ENCODE measurements at places on chromosomes 3 and 15.

DNA sequence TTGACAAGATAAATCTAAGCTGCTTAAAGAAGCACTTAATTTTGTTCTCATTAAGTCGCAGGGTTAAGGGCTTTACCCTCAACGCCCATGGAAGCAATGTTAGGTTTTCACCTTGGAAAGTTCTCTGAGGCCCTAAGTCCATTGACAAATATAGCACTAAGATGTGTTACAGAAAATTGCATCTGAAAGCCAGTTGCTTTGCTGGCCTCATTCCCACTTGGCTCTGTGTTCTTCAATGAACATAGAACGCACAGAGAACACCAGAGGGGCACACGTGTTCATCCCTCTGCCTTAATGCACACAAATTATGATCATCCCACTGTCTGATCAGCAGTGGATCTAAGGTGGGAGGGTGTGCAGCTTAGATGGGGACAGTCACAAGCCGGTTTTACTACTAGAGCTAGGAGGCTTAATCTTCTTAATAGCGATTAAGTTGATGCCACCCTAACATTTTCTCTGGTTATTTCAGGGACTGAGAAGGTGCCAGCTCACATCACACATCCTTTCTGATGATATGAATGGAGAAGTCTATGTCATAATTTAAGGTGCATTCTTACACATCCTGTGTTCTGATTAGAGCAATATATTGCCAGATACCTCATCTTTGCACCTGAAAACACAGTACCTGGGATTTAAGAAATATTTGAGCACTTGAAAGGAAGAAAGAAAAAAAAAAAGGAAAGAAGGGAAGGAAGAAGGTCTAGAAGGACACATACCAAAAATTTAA is 224.4 kb upstream of the ICE2 start:
- DNase-seq, result no peak

- no peak for DNase-seq
Observed at GRCh38 chr3:150106740-150107428, 136.2 kb upstream of the PFN2 start.

DNA sequence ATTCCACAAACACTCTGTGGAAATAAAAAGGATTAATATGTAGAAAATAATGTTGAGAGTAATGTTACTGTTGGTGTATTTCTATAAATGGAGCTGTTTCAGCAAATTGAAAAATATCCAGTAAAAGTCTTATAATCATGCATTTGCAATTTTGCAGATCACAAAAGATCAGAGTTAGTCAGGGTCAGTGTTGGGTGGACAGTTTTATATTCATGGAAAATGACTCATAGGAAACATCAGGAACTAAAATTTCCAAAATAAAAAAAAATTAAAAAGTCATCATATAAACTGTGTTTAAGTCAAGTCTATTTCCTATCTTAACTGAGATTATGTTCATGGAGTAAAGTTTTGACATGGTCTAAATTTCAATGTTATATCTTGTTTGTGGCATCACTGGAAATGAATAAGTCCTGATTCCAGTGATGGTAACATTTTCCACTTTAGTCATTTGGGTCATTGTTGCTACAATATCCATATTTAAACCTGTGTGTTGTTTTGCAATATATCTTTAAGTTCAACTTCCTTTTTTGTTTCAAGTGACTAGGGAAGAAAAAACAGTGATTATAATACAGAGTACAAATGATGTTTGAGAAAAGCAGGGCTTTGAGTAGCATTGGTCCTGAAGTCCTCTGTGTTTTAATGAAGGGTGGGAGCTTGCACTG is 37.8 kb downstream of the MITF start:
- no peak for DNase-seq

DNA sequence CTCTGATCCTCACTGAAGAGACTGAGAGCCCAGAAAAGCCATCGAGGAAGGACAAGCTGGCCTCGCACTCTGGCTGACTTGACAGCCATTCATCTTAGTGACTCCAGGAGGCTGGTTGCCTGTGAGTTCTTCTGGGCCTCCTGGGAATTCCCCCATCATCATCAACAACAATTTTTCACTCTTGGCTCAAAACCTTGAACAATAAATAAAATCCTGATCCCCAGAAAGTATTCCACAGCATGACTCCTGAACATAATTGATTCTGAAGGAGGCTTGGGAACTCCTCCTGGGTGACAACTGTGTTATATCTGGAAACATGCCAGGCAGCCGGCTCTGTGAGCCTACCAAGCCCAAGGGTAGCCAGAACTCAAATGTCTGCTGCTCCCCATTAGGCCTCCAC is 188.6 kb downstream of the SHQ1 start:
- DNase-seq, result no peak

DNA sequence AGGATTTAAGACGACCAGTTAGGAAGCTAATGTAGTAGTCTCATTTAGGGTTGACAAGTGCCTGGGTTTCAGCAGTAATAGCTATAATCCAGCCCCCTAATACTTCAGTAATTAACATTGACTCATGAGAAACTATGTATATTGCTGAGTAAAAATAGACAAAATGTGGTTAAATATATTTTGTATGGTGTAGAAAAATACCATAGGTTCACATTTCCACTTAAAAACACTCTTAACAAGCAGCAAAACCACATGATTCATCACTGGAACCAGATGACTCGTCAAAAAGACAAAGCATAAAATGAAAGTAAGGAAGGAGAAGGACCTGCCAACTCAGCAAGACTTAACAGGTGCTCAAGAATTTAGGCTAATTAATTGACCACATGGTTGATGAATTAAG is 288.9 kb downstream of the EFHB start:
- peak; percentile 69 for DNase-seq

DNA sequence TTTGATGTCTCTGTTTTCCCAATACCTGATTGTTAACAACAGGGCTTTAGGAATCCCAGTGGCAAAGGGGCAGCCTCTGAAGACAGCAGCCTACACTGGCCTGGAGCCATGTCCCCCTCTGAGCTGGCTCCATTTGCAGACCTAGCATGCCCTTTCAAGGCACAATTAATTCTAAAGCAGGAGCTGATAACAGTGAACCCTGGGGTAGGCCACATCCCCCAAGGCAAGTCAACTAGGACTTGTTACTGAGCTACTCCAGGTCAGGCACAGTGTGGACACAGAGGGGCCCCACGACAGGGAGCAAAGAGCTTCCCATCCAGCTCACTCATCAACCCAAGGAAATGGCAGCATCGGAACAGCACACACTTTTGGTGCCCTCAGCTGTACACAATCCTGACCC is 51.9 kb downstream of the SPSB4 start:
- DNase-seq, result no peak

DNA sequence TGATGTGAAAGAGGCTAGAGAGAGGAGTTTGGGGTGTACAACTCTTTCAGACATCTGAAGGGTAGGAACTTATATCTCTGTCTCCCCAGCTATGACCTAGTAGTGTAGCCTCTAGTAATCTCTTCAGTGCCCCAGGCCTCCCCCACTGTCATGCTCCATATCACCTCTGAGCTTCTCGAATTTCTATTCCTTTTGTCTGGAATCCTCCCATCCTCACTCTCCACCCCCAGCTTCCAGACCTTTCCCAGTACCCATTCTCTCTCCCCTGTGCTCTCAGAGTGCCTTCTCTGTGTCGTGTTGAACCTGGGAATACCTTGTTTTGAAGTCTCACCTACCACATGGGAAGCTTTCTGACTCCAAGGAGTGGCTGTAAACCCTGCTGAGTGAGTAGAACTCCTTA is 3.6 kb upstream of the RBPMS2 start:
- DNase-seq, result no peak

- DNase-seq, result no peak
Observed at GRCh38 chr3:142896201-142896755, 7.4 kb upstream of the PCOLCE2 start.

DNA sequence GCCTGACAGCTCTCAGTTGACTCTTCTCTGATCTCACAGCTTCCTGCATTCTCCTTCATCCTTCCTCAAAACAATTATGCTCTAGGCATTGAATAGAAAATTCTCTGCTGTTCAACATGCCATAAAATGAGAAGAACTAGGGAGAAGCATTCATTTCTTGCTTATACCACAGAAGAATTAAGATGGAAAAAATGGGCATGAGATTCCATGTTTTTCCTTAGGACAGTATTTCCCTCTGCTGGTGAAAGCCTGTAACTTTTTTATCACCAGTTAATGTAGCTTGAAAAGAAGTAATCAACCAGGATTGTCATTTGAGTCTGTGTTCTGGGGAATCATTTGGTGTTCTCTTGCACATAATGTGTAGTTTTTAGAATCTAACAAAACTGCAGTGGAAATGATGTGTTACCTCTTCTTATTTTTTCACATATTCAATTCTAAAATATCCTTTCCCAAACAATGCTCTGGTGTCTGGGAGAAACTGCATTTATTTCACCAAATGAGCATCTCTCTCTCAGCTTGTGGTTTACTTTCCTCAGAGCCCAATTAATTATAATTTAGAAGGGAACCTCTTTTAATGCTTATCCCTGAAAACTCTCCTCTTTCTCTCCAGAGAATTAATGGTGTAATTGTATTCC is 92.8 kb upstream of the DCBLD2 start:
- no peak for DNase-seq

DNA sequence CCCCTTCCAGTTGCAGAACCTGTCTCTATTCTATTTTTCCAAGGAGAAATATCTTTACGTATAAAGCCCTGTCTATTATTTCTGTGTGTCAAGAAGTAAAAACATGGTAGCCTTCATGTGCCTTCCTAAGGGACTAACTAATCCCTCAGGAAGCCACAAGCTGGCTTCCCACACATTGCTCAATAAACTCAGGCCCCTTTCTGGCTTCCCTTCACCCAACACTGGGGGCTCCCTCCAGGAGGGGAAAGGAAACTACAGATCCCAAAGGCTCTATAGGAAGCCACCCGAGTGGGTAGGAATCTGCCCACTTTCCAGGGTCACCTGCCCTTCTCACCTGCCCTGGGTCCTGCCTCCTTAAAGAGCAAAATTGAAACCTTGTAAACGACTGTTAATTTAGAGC is 4.6 kb downstream of the TLE3 start:
- no peak for DNase-seq

- no peak for DNase-seq
Observed at GRCh38 chr15:68733666-68734065, 87.0 kb downstream of the ANP32A start.
